ENCODE measurements at places on chromosomes 3 and 15.

- no peak for DNase-seq
Observed at GRCh38 chr3:15092686-15093085, 6.3 kb downstream of the RBSN start.

DNA sequence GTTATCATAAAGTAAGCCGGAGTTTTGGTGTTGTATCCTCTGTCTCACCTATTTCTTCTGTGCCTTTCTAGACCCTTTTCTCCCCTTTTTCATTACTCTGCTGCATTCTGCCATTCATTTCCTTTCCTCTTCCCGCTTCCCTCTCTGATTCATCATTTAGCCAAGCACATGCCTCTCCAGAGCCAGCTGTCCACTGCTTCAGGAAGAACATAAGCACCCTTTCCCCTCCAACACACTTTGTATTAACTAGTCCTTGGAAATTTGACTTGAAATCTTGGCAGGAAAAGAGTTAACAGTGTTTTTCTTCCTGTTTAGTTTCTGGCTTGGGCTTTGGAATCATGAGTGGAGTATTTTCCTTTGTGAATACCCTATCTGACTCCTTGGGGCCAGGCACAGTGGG, 9.7 kb downstream of the APH1B start:
- peak; percentile 65 for DNase-seq

DNA sequence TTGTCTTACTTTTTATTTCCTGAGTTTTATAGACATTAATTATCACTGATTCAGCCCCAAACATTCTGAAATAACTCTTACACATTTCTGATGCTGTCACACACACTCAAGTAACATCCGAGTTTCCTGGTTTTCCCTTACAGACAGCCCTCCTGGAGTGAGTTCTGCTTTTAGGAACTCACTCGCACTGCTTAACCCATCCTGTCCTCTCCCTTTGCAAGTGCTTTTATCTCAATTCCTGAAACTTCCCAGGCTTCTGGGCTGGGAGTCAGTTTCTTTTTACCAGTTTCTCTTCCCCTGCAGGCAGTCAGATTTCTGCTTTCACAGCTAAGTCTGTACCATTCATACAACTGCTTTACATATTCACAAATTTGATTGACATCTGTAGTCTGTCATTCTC, 15.6 kb upstream of the SH3GL3 start:
- DNase-seq = no peak

- DNase-seq = peak; percentile 63
Observed at GRCh38 chr15:31263751-31264558, 62.7 kb upstream of the KLF13 start.

DNA sequence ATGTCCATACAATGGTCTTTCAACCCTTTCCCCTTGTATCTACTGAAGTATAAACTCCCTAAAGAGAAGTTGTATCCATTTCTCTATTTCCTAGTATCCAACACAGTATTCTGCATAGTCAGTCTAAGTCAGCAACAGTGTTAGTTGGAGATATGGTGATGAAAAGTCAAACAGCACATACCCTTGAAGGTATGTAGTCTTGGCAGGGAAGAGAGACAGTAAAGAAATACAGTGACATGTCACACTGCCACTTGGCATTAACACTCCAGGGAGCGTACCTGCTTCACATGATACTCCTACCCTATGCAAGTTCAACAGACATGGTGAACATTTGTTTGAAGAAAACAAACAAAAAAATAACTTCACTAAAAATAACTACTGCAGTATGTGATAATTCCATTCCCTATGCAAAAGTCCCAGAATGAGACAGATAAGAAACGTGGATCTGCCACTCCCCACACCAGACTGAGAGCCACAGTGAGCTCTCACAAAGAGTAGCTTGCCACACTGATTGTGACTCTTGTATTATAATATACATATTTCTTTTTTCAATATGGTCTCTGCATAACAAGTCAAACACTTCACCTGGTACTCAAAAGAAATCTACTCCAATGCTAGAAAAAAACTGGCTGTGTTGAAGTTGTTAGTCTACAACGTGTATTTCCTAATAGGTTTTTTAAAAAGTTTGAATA, 5.9 kb downstream of the PDCD10 start:
- DNase-seq = no peak

DNA sequence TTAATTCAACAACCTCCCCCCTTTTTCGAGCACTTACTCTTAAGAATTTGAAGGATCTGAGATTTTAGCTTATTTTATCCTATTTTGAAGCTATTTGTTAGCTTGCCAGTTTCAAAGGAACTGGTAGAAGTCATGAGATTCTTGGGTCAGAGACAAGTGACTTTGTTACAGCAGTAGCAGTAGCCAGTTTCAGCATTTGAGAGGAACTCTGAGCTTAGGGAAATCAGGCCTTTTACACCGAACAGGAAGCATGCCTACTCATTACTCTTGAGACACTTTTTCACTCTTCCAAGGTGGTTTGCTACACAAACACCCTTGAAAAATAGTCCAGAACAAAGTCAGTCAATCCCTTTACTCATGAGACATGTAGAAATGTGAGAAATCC, 24.5 kb upstream of the TM4SF1 start:
- DNase-seq = peak; percentile 28

- DNase-seq = no peak
Observed at GRCh38 chr3:149604125-149604875, 53.5 kb downstream of the WWTR1 start.

- DNase-seq = no peak
Observed at GRCh38 chr3:171489348-171489747, 29.1 kb upstream of the TNIK start.

DNA sequence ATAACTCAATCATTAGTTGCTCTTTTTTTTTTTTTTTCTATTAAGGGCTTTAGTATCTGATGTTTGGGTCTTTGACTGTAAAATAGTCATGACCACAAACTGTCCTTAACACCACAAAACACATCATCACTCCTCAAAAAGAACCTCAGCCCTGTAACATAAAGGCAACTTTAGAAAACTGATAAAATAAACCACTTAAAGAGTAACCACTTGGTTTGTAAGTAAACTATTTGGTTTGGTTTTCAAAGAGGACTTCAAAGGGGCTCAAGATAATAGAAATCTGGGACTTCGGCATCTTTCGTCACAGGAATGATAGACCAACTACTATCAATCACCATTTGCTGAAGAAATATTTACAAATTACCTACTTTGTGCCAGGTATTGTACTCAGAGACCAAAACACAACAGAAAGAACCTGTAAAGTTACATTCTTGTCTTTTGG, 167.8 kb downstream of the FOXP1 start:
- no peak for DNase-seq

DNA sequence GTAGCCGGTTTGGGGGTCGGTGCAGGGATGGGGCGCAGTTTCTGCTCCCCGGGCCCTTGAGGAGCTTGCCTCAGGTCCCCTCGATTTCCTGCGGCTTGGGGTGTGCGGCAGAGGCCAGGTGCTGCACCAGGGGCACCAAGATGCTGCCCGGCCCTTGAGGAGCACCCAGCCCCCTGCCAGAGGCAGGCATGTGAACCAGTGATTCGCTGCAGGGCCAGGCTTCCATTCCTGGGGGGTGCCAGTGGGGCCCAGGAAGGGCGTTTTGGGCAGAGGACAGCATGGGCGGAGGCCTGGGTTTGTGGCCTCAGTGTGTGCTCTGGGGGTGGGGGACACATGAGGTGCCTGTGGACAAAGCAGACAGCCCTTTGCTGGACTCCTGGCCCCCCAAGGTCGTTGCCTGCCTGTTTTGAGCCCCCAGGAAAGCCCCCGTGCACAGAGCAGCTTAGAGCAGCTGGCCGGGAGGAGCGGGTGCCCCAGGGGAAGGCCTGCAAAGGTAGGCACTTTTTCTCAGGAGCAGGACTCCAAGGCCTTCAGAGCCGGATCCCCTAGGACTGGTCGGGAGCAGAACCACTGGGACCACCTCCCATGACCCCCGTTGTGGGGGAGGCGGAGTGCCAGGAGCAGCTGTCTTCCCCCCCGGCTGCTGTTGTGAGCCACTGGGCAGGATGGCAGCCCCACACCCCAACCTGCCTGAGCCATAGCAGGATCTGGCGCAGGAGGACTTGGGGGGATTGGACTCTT, 1.6 kb downstream of the PLXNA1 start:
- no peak for DNase-seq

DNA sequence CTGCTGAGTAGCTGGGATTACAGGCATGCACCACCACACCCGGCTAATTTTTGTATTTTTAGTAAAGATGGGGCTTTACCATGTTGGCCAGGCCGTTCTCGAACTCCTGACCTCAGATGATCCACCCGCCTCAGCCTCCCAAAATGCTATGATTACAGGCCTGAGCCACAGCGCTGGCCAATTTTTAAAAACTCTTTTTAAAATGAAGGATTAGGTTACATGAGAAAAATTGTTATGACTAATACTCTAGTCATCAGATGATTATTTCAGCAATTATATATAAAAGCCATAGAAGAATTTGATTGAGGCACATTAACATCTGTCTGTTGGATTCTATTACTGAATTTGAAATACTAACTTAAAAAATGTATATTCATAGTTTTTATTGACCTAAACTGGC, 134.1 kb upstream of the MNS1 start:
- DNase-seq = no peak

- DNase-seq = no peak
Observed at GRCh38 chr3:175956964-175957363, 1097.8 kb downstream of the NAALADL2 start.

DNA sequence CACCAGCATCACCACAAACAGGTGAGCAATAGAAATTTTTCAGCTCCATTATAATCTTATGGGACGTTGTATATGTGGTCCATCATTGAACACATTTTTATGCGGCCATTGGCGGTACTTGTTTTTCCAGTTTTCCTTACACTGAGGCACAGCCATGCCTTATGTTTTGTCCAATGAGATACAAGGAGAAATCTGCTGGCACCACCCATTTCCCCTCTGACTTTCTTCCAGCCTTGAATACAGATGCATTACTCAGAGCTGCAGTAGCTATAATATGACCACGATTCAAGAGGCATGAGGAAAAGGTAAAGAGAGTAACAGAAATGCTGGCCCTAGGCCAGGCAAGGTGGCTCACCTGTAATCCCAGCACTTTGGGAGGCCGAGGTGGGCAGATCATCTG, 9.0 kb upstream of the PIK3R4 start:
- no peak for DNase-seq

GRCh38 chr3:124246376-124246775, 254.5 kb upstream of the ROPN1 start:
- no peak for DNase-seq

DNA sequence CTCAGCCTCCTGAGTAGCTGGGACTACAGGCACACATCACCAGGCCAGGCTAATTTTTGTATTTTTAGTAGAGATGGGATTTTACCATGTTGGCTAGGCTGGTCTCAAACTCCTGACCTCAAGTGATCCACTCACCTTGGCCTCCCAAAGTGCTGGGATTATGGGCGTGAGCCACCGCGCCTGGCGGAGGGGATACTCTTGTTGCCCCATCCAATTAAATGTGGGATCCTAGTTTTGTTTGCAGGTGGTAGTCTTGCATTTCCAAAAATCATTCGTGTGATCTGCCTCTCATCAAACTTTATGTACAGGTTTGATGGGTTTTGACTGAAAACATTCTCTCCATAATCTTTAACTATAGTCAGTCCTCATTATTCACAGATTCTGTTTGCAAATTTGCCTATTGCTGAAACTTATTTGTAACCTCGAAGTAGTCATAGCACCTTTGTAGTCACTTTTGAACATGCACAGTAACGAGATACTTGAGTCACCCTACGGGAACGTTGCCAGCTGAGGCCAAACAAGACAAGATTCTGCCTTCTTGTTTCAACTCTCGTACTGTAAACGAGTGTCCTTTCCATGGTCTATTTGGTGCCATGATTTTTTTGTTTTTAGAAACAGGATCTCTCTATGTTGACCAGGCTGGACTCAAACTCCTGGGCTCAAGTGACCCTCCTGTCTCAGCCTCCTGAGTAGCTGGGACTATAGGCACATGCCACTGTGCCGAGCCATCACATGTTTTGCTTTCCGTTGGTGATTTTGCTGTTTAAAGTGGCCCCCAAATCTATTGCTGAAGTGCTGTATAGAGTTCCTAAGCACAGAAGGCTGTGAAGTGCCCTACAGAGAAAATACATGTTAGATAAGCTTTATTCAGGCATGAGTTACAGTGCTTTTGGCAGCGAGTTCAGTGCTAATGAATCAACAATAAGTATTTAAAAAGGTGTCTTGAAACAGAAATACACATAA, 8.1 kb upstream of the MAPK6 start:
- no peak for DNase-seq

DNA sequence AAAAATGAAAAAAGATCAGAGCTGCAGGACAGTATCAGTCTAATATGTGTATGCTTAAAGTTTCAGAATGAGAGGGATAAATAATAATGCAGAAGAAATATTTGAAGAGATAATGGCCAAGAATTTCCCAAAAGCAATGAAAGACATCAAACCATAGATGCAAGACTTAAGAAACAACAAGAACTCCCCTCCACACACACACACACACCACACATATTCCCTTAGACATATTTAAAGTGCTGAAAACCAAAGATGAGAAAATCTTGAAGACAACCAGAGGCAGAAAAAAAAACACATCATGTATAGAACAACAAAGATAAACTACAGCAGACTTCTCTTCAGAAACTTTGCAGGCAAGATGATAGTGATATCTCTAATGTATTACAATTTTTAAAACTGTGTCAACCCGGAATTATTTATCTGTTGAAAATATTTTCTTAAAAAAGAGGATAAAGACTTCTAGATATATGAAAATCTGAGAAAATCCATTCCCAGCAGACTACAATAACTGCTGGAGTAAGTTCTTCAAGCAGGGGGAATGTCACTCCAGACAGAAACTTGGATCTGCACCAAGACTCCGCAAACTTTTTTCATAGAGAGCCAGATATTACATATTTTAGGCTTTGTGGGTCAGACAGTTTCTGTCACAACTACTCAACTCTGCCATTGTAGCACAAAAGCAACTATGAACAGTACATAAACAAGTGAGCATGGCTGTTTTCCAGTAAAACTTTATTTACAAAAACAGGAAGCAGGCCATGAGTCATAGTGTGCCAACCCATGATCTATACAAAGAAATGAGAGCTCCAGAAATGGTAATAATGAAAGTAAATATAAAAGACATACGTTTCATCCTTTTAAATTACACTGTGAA, 223.4 kb upstream of the CGNL1 start:
- peak; percentile 91 for DNase-seq

DNA sequence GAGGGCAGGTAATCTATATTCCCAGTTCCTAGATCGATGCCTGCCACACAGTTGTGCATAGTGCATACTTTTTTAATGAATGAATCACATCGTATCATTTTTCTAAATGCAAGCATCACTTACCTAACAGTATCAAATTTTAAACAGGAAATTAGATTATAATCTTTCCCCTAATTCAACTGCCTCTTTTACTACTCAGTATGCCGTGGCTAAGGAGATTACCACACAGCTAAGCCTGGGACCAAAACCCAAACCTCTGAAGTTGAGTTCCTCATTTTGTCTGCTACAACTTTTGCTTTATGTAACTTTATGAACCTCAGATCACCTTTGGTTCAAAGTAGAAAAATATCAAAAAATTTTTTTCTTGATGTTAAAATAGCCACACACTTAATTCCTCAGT, 53.2 kb upstream of the FNDC3B start:
- DNase-seq = no peak

Measured in lung microvascular endothelial cell (primary cell).